Omental fat pad (tissue), 4 donors: ENCODE measurements at places on chromosomes 16 and 17. TPM values are rescaled to one million over a fixed set of nuclear protein-coding genes. Genes with fewer than 3 reads are reported as not detected.

Gene ATP2A3
- 7.7 TPM for total RNA-seq

Gene AGRP
- not detected for total RNA-seq

Gene NPW
- total RNA-seq, result 0.48 TPM

Gene CCDC200
- total RNA-seq, result not detected

Gene SMIM22
- not detected for total RNA-seq

Gene IRF8
- total RNA-seq, result 89.9 TPM

Gene ABCC11
- 0.38 TPM for total RNA-seq

Gene PLCG2
- total RNA-seq, result 59.6 TPM

Gene ORC6
- 0.63 TPM for total RNA-seq

Gene KLHL10
- total RNA-seq, result not detected

Gene LAT
- 7.4 TPM for total RNA-seq

DNA sequence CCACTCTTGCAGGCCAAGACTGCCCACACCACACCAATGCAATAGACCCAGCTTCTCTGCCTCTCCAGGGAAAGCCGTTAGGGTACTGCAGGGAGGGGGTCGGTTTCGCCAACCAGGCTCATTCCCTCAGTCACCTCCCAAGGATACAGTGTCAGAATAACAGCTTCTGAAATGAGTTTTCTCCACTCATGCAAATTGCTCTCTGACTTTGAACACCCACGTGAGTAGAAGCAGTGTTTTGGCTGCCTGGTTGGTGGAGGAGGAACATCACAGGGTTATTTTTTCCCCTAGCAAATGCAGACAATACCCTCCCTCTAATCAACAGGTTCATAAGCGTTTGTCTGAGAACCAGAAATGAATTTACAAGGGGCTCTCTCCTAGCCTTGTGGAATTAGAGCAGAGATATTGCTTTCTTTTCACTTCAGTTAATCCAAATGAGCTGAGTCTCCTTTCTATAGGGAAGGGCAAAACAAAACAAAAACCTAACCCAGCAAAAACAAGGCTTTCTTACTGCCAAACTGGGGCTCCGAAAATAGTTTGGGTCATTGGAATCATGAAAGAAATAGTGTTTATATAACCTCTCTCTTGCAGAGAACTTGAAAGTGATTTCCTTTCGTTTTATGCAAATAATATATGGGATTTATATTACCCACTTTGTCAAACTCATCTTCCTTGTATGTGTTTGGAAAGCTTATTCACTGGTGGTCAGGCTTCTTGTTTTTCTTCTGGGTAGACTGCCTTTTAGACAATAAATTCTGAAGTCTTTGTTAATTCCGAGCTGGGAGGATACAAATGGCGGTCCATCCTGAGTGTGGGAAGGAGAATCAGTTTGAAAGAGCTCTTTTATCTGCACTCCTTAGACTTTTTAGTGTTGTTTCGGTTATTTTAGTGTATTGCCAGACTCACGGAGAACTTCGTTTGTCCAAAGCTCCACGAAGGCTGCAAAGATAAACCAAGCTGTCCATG, 229.9 kb downstream of the MSI2 start:
- DNase-seq, result no peak

DNA sequence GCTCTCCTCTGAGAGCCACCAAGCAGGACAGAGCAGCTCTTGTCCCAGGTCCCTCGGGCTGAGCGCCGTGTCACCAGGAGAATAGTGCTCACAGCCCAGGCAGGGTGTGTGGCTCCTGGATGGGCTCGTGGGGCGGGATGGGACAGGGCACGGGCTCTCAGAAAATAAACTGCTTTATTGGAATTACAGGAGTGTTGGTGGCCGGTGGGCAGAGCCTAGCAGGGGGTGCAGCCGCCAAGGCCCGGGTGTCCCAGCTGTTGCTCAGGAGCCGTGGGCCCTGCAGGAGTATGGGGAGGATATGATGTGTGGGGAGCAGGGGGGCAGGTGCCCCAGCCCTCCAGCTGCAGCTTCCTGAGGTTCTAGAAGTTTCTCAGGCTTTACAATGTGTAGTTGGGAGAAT, 17.1 kb downstream of the TELO2 start:
- no peak for DNase-seq

DNA sequence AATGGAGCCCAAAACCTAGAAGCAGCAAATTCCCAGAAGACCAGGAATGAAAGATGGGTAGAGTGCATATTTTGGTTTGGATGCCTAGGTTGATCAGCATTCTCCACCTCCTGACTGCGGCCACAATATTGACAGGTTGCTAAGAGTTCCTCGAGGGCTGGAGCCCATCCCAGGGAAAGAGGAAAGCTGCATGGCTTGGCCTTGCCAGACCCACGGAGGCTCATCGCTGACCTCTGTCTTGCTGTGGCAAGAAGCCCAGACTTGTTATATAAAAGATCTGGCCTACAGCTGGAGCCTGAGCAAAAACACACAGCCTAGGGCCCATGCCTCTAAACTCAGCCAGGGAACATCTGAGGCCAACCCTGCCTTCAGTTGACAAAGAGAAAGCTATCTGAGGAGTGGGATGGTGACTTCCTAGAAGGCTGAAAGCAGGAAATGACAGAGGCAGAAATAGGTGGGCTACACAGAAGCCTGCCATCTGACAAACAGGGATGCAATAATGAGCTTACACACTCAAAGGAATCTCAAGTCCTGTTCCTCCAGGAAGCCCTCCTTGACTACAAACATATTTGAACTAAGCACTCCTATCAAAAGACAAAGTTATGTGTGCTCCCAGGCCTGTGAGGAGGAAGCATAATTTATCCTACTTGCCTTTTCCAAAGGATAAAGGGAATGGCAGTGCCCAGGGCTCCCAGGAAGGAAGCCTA, 22.5 kb upstream of the SLC35B1 start:
- DNase-seq, result peak; percentile 25

DNA sequence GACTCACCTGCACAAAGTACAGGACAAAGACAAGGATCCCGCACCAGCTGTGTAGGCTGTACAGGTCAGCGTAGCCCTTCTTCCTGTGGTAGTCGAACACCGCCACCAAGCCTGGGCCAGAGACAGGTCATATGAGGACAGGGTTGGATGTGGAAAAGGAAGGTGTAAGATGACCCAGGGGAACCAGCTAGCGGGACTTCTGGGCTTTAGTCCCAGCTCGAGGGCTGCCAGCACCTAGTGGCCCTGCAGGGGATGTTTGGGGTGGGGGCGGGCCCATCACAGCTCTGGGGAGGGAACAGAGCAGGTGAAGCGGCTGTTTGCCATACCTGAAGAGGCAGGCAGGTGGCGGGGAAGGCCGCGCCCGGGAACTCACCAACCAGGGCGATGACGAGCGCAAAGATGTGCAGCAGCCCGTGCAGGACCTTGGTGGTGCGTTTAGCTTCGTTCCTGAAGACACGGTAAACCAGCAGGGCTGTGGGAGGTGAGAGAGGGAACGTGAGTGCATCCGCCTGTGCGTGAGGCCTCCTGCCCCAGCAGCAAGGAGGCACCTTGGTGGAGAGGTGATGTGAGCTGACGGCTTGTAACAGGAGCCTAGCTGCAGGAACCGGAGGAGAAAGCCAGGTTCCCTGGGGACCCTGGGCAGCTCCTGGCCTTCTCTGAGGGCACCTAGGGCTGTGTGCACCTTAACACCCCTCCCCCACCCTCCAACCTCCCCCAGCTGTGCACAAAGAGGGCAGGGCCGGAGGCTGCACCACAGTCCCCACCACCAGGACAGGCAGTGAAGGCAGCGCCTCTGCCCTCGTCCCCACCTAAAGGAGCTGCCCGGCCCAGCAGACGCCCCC, 10.2 kb downstream of the CYB561 start:
- DNase-seq, result no peak

DNA sequence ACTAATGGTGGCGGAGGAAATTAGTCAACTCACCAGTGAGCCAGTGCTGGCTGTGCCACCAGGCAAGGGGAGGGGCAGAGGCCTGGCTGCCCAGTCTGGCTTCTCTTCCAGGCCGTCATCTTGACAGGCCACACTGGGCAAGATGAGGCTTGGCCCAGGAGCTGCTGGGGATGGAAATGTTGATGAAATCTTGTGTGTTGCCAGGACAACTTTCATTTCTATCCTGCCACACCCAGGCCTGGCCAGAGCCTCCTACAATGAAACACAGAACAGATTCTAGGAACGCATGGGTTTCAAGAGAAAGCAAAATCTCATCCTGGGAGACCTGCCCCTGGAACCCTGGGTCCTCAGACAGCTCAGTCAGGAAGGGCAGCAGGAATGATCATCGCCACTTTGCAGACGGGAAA, 9.3 kb downstream of the HEXIM2 start:
- DNase-seq, result no peak

GRCh38 chr16:89183463-89183862, 11.9 kb downstream of the CDH15 start:
- DNase-seq, result no peak

GRCh38 chr16:81739503-81739902, 39.6 kb upstream of the PLCG2 start:
- DNase-seq, result no peak

DNA sequence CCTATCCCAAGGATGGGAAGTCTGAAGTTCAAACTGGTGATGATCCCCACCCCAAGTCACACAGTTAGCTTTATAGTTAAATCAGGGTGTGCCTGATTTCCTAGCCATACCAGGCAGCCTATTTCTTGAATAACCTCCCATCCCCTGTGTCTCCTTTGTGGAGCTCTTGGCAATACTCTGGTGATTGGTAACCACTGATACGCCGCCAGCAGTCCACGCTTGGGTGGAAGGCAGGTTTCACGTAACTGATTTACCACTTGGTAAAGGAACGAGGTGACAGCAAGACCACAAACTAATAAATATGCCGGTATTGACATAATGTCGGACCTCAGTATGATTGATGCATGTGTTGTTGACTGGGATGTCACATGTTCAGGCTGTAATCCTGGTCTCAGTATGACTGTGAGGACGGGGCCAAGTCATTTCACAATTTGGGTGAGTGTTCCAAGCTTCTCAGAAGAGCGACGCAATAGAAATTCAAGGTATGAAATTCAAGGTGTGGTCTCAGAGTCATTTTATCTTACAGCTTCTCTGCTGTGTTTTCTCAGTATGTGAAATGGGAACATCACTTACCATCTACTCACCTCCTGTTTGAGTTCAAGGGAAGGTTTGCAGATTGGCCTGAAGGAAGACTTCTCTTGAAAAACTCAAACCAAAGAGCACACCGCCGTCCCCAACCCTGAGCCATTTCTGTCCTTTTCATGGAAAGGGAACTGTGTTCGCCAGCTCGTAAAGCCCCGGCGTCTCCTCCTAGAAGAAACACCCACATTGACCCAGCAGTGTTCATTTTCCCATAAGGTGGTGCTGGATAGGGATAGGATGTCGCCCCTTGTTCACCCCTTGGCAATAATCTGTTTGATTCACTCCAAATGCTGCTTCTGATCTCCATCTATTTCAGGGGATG, 678.9 kb downstream of the WWOX start:
- DNase-seq, result no peak

- no peak for DNase-seq
Observed at GRCh38 chr16:51723036-51723724, 572.1 kb upstream of the SALL1 start.

GRCh38 chr17:57868007-57868909, 18.4 kb upstream of the MRPS23 start:
- DNase-seq, result no peak

- DNase-seq, result no peak
Observed at GRCh38 chr16:69559164-69559563, 6.6 kb upstream of the NFAT5 start.

GRCh38 chr16:89099905-89100304, 6.3 kb downstream of the ACSF3 start:
- DNase-seq, result no peak

DNA sequence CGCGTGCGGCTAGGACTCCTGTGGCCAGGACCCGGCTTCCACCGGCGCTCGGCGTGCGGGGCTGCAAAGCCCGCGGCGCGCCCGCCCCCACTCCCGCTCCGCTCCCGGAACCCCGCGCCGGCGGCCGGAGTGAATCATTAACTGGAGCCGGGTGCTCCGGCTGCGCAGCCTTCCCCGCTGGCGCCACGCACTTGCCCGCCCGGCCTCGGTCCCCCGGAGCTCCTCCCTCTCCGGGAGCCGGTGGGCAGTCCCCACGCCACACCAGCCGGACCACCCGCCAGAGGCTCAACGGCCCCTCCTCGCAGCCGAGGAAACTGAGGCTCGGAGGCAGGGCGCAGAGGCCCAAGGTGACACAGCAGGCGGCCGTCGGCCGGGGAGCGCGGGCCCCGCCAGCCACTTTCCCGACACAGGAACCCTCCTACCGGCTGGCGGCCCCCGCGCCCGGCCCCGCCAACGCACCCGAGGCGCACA, 580 bp downstream of the BCAR1 start:
- DNase-seq, result no peak

DNA sequence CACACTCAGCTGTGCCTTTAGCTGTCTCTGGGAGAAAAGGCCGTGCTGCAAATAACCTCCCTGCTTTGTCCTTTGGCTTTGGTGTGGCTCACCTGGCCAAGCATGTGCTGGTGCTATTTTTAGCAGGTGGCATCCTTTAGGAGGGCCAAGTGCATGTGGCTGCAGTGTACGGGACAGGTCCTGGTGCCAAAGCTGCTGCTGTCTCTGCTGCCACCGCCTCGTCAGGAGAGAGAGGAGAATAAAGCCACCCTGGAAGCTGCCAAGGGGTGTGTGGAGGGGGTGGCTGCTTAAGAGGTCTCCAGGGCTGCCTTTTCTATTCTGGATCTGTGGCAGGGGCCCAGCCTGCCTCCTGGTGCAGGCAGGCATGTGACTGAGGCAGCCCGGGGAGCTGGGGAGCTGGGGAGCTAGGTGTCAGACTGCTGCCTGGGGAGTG, 6.2 kb downstream of the AKAP1 start:
- no peak for DNase-seq

GRCh38 chr17:28078341-28079229, 36.1 kb downstream of the NLK start:
- DNase-seq, result no peak

GRCh38 chr16:77437859-77438258, 3.0 kb upstream of the ADAMTS18 start:
- DNase-seq, result no peak

- DNase-seq, result no peak
Observed at GRCh38 chr17:39867084-39867879, 720 bp upstream of the ZPBP2 start.

DNA sequence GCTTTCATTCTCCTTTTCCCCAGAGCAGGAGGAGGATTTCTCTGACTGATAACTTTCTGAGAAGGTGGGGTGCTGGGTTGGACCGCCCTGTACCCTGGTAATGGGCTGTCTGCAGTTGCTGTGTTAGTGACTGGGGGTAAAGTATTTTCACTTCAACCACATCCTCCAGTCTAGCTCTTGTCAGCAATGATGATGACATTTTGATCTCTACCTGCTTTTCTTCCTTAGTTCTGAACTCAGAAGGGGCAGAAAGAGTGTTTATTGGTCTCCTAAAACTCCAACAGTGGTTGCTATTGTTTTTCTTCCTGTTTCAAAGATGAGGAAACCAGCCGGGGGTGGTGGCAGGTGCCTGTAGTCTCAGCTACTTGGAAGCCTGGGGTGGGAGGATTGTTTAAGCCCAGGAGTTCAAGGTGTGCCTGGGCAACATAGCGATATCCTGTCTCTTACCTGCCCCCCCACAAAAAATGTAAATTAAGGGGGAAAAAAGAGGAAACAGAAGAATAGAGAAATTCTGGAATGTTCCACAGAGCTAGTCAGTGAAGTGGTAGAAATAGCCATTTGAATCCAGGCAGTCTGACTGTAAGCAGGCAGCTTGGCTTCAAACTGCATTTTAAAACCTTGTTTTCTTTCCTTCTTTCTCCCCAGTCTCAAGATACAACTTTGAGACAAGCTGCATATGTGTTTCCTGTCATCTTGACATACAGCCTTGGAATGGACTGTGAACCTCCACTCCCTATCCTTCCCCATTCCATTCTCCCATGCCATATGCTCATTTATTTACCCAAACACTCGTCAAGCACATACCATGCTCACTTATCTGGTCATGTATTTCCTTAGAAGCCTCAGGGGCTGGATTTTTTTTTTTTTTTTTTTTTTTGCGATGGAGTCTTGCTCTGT, 3.3 kb upstream of the N4BP1 start:
- no peak for DNase-seq
